ENCODE measurements at places on chromosomes 2 and 18. TPM values are rescaled to one million over a fixed set of nuclear protein-coding genes. Genes with fewer than 3 reads are reported as not detected.

DNA sequence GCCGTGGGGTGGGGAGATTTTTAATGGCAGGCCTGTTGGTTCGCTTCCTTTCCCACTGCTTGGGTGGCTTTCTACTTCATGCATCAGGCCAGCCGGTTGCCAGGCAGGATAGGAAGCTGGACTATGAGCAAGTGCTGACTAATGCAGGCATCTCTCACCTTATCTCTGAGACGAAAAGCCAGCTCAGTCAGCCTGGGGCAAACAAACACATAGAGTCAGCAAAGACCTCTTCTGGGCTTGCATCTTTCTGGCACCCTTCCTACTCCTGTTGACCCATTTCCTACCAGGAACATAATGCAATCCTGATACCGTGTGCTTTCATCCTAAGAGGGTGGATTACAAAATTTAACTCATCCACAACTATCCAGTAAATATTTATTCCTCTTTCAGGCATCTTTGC lies 416.6 kb upstream of the MEX3C start:
- H3K27me3 ChIP-seq, result no peaks in the 10 kb centered on the region
- no peak overlapping the region for H3K27ac ChIP-seq
- no peaks in the 10 kb centered on the region for H3K36me3 ChIP-seq
- DNase-seq, result no peak

DNA sequence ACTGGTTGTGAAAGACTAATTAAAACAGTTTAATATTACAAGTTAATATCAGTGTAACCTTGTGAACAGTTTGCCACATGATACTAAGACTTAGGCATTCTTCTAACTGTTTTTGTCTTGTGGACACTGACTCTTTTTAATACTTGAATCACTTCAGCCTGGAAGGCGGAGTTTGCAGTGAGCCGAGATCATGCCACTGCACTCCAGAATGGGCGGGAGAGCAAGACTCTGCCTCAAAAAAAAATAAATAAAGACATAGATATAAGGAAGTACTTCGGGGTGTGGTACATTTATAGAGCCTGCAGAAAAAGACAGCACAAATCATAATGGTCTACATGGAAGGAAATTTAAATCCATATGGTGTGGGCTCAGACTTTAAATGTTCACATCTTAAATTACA lies 300.4 kb upstream of the NETO1 start:
- H3K4me1 ChIP-seq, result no peaks in the 10 kb centered on the region
- DNase-seq, result no peak
- H3K27ac ChIP-seq, result no peak overlapping the region
- H3K36me3 ChIP-seq, result no peaks in the 10 kb centered on the region
- H3K27me3 ChIP-seq, result no peaks in the 10 kb centered on the region
- no peak overlapping the region for H3K4me3 ChIP-seq

- no peaks in the 10 kb centered on the region for H3K4me1 ChIP-seq
- H3K36me3 ChIP-seq, result no peaks in the 10 kb centered on the region
- DNase-seq, result no peak
- no peaks in the 10 kb centered on the region for H3K27me3 ChIP-seq
Observed at GRCh38 chr18:6509832-6510231, 95.1 kb upstream of the L3MBTL4 start.

DNA sequence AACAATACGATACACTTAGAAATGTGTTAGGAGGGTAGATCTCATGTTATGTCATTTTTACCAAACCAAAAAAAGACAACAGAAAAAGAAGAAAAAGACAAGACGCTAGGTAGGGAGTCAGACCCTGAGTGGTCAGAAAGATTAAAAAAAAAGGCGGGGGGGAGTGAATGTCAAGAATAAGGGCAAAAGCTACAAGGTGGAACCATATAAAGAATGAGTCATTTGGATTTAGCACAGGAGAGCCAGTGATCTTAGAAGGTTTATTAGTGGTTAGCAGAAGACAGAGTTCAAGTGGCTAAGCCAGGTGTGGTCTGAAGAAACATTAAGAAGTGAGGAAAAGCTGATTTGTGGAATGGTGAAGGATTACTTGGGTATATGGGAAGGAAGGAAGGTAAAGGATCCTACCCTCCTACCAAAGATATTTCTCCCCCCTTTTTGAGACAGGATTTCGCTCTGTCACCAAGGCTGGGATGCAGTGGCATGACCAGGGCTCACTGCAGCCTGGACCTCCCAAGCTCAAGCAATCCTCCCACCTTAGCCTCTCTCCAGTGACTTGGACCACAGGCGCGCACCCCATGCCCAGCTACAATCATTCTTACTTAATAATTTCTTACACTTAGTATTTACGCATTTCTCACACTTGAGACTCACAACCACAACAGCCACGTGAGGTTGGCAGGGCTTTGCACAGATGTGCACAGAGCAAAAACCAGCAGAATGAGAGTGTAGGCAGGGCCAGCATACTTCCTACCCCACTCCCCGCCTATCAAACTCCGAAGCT lies 2.6 kb downstream of the DSC2 start:
- DNase-seq, result no peak
- H3K4me3 ChIP-seq, result peak overlapping the region; percentile 73
- no peaks in the 10 kb centered on the region for H3K36me3 ChIP-seq
- H3K27me3 ChIP-seq, result no peaks in the 10 kb centered on the region
- H3K27ac ChIP-seq, result peak overlapping the region; percentile 89

GRCh38 chr18:524466-524865 lies 24.0 kb upstream of the COLEC12 start:
- H3K27me3 ChIP-seq, result no peaks in the 10 kb centered on the region
- no peaks in the 10 kb centered on the region for H3K36me3 ChIP-seq
- no peak overlapping the region for H3K4me3 ChIP-seq
- no peak for DNase-seq
- no peaks in the 10 kb centered on the region for H3K4me1 ChIP-seq
- H3K27ac ChIP-seq, result no peak overlapping the region

GRCh38 chr18:10015941-10016819 lies 102.4 kb downstream of the VAPA start:
- no peak for DNase-seq
- no peaks in the 10 kb centered on the region for H3K36me3 ChIP-seq
- peak overlapping the region; percentile 22 for H3K27ac ChIP-seq
- H3K4me3 ChIP-seq, result no peak overlapping the region
- H3K4me1 ChIP-seq, result peaks cover 43% of the 10 kb centered on the region

GRCh38 chr2:33412920-33413319 lies 63.5 kb upstream of the RASGRP3 start:
- no peaks in the 10 kb centered on the region for H3K36me3 ChIP-seq
- H3K4me3 ChIP-seq, result no peak overlapping the region
- no peak overlapping the region for H3K27ac ChIP-seq
- DNase-seq, result no peak
- no peaks in the 10 kb centered on the region for H3K4me1 ChIP-seq

GRCh38 chr2:181680055-181680936 lies at the start of gene NEUROD1:
NEUROD1 (minus strand) TSS chr2:181680517; CDS start chr2:181678860, 1,657 bp downstream.
- no peaks in the 10 kb centered on the region for H3K36me3 ChIP-seq
- H3K27ac ChIP-seq, result no peak within 1 kb of the TSS
- H3K4me3 ChIP-seq, result peak within 1 kb of the TSS; percentile 17
- H3K27me3 ChIP-seq, result peaks cover 60% of the 10 kb centered on the region

FEV gene
- total RNA-seq, result not detected

GALNT3 gene
- 0.11 TPM for total RNA-seq

LCT gene
- total RNA-seq, result not detected

EEF1B2 gene
- 254 TPM for total RNA-seq

KCNE4 gene
- total RNA-seq, result 4.0 TPM

ARHGAP25 gene
- 12.8 TPM for total RNA-seq
